Hematopoietic multipotent progenitor cell (in vitro differentiated cells): ENCODE measurements at places on chromosomes 3 and 15. TPM values are rescaled to one million over a fixed set of nuclear protein-coding genes. Genes with fewer than 3 reads are reported as not detected.

DNA sequence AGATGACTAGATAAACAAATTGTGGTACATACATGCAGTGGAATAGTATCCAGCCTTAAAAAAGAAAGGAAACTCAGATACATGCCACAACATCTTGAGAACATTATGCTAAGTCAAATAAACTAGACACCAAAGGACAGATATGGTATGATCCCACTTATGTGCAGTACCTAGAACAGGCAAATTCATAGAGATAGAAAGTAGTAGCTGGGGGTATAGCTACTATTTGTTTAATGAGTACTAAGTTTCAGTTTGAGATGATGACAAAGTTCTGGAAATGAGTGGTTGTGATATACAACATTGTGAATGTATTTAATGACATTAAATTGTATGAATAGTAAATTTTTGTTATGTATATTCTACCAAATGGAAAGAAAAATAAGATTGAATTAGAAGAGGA is 477.2 kb upstream of the CFAP20DC start:
- DNase-seq = no peak

DNA sequence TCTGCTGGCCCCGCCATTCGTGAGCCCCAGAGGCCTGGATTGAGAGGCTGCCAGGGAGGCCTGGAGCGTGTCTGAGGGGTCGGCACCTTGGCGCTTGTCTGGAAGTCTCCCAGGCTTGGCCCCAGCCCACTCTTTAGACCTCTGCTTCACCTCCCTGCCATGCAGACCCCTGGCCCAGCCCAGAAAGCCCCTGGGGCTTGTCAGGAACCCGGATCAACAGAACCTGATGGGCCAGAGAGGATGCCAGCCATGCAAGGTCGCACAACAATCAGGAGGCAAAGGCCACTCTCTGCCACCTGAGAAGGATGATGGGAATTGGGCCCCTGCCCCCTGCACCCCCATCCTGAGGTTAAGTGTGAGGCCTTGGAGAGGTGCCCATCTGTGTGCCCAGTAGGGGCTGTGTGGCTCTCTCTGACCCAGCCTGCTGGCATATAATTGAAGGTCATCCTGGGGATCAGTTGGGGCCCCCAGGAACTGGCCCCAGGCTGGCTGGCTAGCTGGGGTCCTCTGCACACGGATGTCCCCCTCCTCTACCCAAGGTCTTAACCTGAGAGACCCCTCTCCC is 103.3 kb upstream of the SLC6A6 start:
- no peak for DNase-seq

- no peak for DNase-seq
These were observed 44.8 kb downstream of the ALDH1L1 start for GRCh38 chr3:126135406-126136076.

GRCh38 chr15:68683551-68683950 is 104.8 kb downstream of the CORO2B start:
- DNase-seq = no peak

DNA sequence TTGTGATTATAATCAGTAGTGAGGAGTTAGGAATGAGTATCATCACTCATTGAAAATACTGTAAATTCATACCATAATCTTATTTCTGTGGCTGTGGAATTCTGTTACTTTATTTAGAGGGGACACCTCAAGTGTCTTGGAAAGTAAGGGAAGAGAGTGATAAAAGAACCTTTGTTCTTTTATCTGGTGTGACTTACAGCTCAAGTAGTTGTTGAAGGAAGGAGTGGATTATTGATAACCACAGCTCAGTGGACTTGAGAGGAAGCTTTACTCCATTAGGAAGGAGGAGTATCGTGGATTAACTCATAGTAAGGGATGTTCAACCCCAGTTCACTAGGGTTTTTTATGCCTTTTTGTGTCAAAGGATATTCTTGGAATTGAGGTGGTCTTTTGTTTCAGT is 32.2 kb upstream of the FAH start:
- DNase-seq = no peak

GRCh38 chr3:132079147-132079546 is 44.3 kb upstream of the CPNE4 start:
- DNase-seq = no peak

GRCh38 chr3:135155791-135156190 is 360.7 kb downstream of the EPHB1 start:
- no peak for DNase-seq

DNA sequence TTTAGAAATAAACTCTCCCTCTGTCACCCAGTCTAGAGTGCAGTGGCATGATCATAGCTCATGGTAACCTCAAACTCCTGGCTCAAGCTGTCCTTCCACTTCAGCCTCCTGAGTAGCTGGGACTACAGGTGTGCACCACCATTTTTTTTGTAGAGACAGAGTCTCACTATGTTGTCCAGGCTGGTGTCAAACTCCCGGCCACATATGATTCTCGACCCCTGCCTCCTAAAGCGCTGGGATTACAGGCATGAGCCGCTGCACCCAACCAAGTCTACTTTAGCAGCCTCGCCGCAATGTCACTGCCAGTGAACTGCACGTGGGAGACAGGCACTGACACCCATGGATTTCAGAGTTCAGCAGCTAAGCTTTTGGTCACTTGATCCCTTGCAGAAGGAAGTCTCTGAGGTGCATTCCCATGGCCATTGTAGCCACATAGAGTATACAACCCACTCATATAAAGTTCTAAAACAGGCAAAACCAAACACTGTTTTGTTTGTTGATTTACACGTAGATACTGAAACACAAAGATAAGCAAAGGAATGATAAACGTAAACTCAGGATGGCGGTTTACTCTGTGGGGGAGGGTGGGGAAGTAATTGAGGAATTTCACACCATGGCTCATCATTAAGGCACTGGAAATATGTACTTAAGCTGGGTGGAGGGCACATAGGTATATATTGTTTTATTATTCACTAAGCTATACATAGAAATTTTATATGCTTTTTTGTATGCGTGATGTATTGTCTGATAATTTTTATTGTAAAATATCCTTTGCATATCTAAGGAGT is 115.0 kb downstream of the MEX3B start:
- DNase-seq = no peak

DNA sequence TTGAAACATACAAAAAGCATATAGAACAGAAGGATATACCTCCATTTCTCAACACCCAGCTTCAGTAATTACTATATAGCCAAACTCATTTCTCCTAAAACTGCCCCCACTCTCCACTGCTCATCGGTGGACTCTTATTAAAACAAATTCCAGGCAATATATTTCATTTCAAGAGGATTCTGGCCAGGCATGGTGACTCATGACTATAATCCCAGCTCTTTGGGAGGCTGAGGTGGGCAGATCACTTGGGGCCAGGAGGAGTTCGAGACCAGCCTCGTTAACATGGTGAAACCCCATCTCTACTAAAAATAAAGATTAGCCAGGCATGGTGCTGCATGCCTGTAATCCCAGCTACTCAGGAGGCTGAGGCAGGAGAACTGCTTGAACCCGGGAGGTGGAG is 40.9 kb downstream of the SNX4 start:
- DNase-seq = no peak

- no peak for DNase-seq
These were observed 27.8 kb downstream of the MFN1 start for GRCh38 chr3:179375091-179375999.

Gene ARRDC4
- total RNA-seq = 10.2 TPM

Gene MRAS
- 2.2 TPM for total RNA-seq

Gene ZNF80
- total RNA-seq = not detected

Gene SYNPR
- under 0.01 TPM for total RNA-seq
